ENCODE measurements at places on chromosomes 13 and 19.

DNA sequence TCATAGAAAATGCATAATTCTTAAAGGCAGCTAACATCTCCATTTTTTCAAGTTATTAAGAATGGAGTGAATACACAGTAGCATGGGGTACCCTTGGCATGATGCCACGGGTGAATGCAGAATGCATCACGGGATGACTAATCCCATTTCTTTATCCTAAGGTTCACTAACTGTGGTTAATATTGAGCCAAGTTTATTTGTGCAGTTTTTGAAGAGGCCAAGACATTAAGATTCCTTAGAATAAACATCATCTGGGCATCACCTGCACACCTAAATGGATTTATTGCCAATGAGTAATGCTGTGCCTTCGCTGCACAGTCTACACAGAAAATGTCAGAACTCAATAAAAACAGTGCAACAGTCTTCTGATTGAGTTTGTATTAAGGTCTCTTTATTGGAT is 333.1 kb downstream of the GPC6 start:
- no peak for DNase-seq

DNA sequence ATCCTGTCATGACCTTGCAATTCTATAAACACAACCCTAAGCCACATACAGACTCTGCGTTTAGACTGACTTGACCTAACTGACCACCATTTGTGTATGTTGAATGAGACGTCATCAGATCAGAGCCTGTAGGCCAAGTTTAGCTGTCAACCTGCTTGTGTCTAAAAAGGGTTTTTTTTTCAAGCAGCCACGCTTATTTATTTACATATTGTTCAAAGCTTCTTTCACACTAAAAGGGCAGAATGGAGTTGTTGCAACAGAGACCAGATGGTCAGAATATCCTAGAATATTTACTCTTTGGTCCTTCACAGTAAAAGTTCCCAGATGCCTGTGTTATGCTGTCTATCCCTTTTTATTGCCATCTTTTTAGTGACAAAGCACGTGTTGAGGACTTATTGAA is 307.7 kb upstream of the SLC10A2 start:
- no peak for DNase-seq

- DNase-seq, result no peak
Measured at GRCh38 chr13:112619730-112620631, 32.0 kb upstream of the TUBGCP3 start.

DNA sequence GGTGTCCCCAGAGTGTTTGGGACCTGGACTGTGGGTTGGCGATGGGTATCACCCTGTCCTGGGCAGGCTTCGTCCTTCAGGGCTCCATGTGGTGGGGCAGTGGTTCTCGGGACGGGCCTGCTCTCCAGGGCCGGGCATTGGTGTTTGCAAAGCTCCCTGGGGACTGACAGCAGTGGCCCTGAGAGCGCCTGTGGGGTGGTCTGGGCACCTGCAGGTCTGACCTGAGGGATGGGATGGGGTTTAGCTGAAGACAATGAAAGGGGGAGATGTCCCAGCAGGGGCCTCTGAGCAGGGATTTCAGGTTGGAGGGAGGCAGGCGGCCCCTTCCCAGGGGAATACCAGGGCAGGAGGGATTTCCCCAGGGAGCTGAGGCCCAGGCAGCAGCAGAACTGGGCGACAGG is 68.3 kb upstream of the MCF2L start:
- no peak for DNase-seq

DNA sequence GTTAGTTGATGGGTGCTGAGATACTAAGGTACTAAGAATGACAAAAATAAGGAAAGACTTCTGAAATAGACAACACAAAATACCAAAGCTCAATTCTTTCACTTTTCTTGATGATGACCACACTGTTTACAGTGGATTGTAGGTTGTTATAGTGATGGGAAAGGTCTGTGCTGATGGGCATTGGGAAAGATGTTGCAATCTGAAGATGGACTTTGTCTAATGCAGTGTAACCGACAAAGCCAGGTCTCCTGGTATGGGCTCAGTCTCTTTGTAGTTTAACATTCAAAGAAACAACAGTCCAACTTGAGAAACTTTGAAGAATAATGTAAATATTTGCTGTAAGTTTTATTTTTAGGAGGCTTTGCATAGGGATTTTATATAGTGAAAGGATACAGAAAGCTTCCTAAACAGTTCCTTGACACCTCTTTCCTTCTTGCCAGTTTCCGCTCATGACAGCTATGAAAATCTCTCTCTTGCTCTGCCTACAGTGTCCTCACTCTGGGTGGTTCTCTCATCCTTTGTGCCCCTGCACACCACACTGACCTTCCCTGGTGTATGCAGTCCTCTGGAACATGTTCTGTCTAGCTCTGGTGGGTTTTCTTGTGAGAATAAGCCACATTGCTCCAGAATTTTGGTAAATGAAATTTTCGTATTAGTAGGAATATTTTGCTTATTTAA is 172.2 kb downstream of the KCNRG start:
- no peak for DNase-seq

DNA sequence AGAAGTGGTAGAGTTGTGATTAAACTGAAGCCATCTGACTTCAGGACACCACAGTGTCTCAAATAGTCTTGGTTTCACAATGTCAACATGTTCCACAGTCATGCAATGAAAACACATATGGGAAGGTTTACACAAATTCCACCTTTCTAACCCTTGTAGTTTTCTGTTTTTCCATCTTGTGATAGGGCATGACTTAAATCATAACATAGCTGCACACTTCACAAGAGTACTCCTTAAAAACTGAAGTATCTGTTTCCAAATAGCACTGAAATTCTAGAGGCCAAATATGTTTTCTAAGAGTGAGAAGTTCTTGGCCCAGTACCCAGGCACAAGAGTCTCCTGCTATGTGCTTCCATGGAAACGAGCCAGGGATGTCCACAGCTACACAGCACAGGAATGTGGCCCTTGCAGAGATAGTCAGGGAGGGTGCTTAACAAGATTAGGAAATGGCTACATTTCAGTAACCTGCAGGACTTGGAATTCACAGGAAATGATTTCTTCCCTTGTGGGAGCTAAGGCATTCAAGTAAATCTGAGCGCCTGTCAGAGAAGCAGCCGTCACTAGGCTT is 269.1 kb downstream of the NDFIP2 start:
- DNase-seq, result no peak

- no peak for DNase-seq
Measured at GRCh38 chr19:991174-991931, 7.2 kb downstream of the WDR18 start.

GRCh38 chr13:37669845-37670244 is 71.3 kb upstream of the POSTN start:
- DNase-seq, result no peak

DNA sequence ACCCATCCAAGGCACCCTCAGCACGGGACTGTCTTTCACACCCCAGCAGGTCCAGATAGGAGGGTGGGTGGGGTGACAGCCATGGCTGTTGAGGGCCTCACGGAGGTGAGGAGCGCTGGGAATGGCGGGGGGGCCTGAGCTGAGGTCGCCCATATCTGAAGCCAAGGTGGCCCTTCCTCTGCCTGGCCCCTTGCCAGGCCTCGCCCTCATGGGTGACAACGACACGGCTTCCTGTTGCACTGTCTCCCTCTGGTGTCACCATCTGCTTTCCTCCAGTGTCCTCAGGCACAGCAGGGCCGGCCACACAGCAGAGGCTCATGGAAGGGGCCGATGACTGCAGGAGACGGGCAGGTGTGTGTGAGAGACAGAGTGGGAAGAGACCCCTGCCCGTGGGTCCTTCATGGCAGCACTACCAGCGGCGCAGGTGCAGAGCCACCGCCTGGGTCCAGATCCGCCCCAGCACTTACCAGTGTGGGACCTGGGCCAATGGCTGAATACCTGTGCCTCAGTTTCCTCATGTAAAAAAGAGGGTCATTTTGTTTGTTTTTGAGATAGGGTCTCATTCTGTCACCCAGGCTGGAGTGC is 8.1 kb upstream of the NKPD1 start:
- DNase-seq, result no peak
